ENCODE measurements at places on chromosomes 13 and 19. TPM values are rescaled to one million over a fixed set of nuclear protein-coding genes. Genes with fewer than 3 reads are reported as not detected.

ZNF709 gene
- total RNA-seq = 1.7 TPM

NCR1 gene
- total RNA-seq = not detected

F10 gene
- total RNA-seq = not detected

ZNF429 gene
- 4.7 TPM for total RNA-seq

DNA sequence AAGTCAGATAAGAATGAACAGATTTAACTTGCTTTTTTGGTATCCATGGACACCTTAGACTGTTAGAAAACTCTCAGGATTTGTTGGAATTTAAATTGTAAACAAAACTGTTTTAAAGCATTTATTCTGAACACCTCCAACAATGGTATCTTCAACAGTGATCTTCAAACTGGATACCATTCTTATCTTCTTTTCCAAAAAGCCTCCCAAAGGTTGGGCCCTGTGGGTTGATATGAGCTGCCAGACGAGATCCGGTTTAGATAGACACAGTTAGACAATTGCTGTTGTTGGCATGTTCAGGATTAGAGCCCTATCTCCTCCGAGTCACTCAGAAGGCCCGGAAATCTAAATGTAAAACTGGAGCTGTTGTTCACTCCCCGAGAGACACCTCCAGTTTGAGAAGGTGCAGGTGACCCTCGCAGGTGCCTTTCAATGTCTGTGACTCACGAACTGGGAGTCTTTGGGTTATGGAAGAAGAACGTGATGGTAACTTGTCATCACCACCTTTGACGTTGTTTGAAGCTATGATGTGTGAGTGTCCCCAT is 143.6 kb upstream of the RNF113B start:
- H3K36me3 ChIP-seq = no peaks in the 10 kb centered on the region
- H3K4me1 ChIP-seq = no peaks in the 10 kb centered on the region
- no peaks in the 10 kb centered on the region for H3K27me3 ChIP-seq
- no peak overlapping the region for H3K27ac ChIP-seq
- DNase-seq = no peak

GRCh38 chr13:94607939-94608338 is 6.3 kb downstream of the GPR180 start:
- H3K27ac ChIP-seq = no peak overlapping the region
- peaks cover 20% of the 10 kb centered on the region for H3K4me1 ChIP-seq
- H3K36me3 ChIP-seq = peaks cover 10% of the 10 kb centered on the region
- no peaks in the 10 kb centered on the region for H3K27me3 ChIP-seq
- H3K4me3 ChIP-seq = no peak overlapping the region

- H3K4me3 ChIP-seq = no peak overlapping the region
- H3K4me1 ChIP-seq = no peaks in the 10 kb centered on the region
- H3K27ac ChIP-seq = no peak overlapping the region
- H3K27me3 ChIP-seq = no peaks in the 10 kb centered on the region
These were observed 924.6 kb downstream of the OLFM4 start for GRCh38 chr13:53953183-53953582.

DNA sequence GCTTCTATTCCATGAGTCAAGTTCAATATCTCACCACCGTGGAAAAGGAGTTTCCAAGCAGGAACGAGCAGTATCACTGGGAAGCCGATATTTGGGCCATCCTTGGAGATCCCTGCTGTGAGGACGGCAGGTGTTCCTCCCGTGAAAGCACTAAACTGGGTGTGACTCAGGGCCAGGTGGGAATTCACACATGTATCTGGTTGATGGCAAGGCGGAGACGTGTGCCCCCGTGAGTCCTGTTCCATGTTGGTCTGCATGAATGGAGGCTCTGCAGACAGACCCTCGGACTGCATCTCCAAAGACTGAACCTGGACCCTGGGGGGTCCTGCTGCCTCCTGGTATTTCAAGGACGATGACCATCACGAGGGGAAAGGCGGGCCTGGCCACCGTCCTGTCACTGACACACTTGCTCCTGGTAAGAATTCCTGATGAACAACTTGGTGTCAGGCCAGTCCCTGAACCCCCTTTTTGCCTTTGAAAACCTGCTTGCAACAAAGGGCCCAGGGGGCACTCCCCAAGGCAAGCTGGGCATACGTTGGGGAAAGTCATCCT is 22.8 kb upstream of the GAS6 start:
- peaks cover 3% of the 10 kb centered on the region for H3K27me3 ChIP-seq
- no peak overlapping the region for H3K27ac ChIP-seq
- DNase-seq = no peak
- H3K4me1 ChIP-seq = peaks cover 9% of the 10 kb centered on the region
- no peak overlapping the region for H3K4me3 ChIP-seq

DNA sequence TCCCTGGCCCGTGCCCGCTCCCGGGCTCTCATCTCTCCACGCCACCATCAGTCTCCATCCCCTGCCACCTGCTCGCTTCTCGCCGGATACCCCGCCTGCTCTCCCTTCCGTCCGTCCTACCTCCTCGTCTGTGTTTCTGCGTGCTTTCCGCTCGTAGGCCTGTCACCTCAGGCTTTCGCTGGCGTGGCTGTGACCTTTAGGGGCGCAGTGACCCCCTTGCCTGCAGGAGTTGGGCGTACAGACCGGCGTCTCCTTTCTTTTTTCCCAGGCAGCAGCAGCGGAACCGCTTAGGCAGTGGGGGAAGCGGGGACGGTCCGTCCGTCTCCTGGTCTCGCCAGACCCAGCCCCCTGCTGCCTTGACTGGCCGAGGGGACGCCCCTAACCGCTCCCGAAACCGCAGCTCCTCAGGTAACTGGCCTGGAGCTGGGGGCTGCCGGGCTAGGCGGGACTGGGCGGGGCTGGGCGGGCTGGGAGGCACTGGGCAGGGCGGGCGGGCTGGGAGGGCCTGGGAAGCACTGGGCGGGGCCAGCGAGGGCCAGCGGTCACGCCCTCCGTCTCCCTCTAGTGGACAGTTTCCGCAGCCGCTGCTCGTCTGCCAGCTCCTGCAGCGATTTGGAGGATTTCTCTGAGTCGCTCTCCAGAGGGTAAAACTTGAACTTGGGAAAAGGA is 6.3 kb downstream of the PGLYRP1 start:
- peaks cover 7% of the 10 kb centered on the region for H3K36me3 ChIP-seq
- no peak overlapping the region for H3K27ac ChIP-seq
- DNase-seq = peak; percentile 81
- peaks cover 16% of the 10 kb centered on the region for H3K4me1 ChIP-seq

GRCh38 chr19:20165971-20166592 is 932 bp upstream of the ZNF486 start:
- no peaks in the 10 kb centered on the region for H3K27me3 ChIP-seq
- H3K27ac ChIP-seq = peak overlapping the region; percentile 48
- H3K4me3 ChIP-seq = no peak overlapping the region
- DNase-seq = no peak
- peaks cover 26% of the 10 kb centered on the region for H3K4me1 ChIP-seq
